Endothelial cell (in vitro differentiated cells): ENCODE measurements at places on chromosomes 16 and 17.
A peak's percentile ranks its signal among the peaks of the same experiment; 100 is the strongest.

DNA sequence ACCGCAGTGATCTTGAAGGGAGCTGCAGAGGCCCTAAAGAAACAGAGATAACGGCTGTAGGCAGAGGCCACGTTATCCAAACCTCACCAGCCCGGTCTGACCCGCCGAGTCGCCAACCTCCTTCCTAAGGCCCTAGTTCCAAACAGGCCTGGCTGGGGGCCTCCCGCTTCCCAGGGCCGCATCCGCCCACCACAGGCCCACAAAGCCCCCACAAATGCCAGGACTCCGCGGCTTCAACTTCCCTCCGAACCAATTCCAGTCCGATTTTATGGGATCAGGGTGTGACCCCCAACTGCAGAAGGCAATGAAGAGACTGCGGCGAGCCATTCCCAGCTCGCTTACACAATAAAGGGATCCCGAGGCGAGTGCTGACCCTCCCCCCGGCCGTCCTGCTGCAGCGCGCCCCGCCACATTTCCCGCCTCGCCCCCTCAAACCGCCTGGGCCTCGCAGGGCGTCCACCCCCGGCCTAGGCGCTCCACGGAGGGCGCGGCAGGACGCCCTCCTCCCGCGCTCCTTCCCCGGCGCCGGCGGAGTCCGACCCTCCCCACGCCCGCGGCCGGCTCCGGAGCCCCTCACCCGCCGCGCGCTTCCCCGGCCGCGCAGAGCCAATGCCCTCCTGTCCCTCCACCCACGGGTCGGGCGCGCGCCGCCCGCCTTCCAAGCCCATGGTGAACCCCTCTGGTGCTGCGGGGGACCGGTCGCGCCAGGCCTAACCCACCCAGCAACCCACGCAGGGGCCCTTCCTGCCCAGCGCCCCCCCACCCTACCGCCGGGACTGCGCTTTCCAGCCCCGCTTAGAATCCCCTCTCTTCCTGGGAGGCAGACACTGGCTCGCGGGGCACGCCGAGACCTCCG lies 926 bp downstream of the MYH10 start:
- peaks cover 5% of the 10 kb centered on the region for H3K36me3 ChIP-seq
- H3K4me1 ChIP-seq, result peaks cover 33% of the 10 kb centered on the region
- peak overlapping the region; percentile 98 for H3K4me3 ChIP-seq
- peak; percentile 47 for DNase-seq

DNA sequence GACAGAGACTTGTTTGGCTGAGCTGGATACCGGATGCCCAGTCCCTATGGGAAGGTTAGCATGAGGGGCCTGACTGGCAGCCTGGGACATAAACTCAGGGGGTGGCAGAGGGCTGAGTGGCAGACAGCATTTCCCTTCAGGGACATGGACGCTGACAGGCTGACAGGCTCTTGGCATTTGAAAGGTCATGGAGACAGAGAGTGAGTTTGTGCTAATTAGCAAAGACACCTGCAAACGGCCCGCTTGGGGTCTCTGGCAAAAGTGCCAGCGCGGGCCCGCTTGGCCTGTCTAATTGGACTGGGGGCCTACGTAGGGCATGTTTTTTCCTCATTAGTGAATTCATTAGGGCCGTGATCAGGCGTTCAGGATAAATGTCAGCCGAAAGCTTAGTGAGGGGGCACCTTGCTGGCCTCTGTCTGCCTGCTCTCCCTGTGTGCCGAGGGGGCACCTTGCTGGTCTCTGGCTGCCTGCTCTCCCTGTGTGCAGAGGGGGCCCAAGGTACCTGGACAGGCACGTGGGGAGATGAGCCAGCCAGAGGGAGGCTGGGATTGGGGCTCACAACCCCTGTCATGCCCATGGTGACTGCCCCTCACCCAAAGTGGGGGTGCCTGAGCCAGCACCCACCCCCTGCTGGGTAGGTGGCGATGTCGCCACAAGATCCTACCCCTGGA lies 7.7 kb downstream of the NECAB2 start:
- no peak for DNase-seq
- no peak overlapping the region for H3K27ac ChIP-seq
- no peaks in the 10 kb centered on the region for H3K4me1 ChIP-seq
- H3K36me3 ChIP-seq, result peaks cover 10% of the 10 kb centered on the region
- peaks cover 7% of the 10 kb centered on the region for H3K27me3 ChIP-seq

DNA sequence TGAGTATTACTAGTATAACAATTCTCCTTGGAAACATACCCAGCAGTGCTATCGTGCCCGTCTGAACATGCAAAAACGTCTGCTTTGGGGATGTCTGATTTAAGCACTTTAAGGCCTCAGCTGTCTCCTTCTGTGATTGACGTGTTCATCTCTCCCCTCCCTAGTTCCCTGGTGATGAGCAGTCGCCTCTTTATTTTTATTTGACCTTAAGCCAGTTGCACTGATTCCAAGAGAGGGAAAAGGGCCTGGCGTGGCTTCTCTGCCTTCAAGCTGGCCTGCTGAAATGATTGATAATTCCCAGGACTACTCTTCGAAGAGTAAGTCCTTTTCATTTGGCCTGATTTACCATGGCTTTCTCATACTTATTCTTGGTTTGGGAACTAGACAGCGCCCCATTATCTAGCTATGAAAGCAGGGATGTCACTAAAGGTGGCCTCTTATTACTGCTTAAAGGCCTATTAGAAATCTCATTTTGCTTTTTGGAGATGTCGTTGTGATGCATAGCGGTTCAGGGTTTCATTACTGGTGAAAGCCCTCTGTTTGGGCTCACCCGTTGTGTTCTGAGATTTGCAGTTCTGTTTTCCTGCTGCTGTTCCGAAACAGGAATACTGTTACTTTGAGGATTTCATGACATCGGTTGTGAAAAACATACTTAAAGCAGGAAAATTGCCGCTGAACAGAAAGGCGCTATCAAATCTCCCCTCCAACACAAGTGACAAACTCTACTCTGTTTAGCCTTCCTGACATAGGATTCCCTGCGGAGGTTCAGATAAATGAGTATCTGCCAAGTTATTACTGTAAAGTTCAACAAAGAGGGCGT lies 65.5 kb downstream of the IQCK start:
- H3K36me3 ChIP-seq, result no peaks in the 10 kb centered on the region
- H3K27me3 ChIP-seq, result peaks cover 3% of the 10 kb centered on the region
- H3K27ac ChIP-seq, result no peak overlapping the region
- H3K4me1 ChIP-seq, result peaks cover 4% of the 10 kb centered on the region

- H3K4me3 ChIP-seq, result no peak overlapping the region
- H3K4me1 ChIP-seq, result no peaks in the 10 kb centered on the region
- no peak overlapping the region for H3K27ac ChIP-seq
- H3K27me3 ChIP-seq, result peaks cover 3% of the 10 kb centered on the region
- no peaks in the 10 kb centered on the region for H3K36me3 ChIP-seq
Observed at GRCh38 chr17:33207231-33207630, 85.9 kb downstream of the ASIC2 start.

GRCh38 chr16:12547608-12547922 lies 256.1 kb downstream of the CPPED1 start:
- H3K4me3 ChIP-seq, result no peak overlapping the region
- H3K27ac ChIP-seq, result no peak overlapping the region
- peaks cover 1% of the 10 kb centered on the region for H3K27me3 ChIP-seq
- no peaks in the 10 kb centered on the region for H3K36me3 ChIP-seq
- H3K4me1 ChIP-seq, result peaks cover 3% of the 10 kb centered on the region

DNA sequence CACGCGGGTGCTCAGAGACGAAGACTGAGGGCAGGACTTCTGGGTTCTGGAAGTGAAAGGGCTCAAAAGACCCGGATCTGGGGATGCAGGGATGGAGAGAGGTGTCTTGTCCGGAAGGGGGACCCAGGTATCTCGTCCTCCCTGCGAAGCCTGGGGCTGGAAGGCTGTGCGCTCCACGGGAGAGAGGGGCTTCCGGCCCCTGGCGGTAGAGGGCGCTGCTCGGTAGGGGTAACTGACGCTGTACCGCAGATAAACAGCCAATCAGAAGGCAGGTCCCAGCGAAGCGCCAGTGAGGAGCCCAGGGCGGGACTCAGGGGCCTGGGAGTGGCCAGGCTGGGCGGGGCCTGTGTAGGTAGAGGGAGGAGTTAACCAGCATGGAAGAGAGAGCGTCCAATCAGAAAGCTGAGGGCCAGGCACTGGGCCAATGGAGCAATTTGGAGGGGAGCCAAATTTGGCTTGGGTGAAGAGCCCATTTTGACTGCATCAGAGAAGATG lies 804 bp downstream of the TGFB1I1 start:
- DNase-seq, result peak; percentile 64
- H3K27ac ChIP-seq, result peak overlapping the region; percentile 48
- H3K4me3 ChIP-seq, result peak overlapping the region; percentile 88

GRCh38 chr17:1260086-1260769 lies 10.0 kb upstream of the BHLHA9 start:
- no peak overlapping the region for H3K4me3 ChIP-seq
- H3K27me3 ChIP-seq, result peaks cover 11% of the 10 kb centered on the region
- H3K36me3 ChIP-seq, result no peaks in the 10 kb centered on the region
- DNase-seq, result no peak

DNA sequence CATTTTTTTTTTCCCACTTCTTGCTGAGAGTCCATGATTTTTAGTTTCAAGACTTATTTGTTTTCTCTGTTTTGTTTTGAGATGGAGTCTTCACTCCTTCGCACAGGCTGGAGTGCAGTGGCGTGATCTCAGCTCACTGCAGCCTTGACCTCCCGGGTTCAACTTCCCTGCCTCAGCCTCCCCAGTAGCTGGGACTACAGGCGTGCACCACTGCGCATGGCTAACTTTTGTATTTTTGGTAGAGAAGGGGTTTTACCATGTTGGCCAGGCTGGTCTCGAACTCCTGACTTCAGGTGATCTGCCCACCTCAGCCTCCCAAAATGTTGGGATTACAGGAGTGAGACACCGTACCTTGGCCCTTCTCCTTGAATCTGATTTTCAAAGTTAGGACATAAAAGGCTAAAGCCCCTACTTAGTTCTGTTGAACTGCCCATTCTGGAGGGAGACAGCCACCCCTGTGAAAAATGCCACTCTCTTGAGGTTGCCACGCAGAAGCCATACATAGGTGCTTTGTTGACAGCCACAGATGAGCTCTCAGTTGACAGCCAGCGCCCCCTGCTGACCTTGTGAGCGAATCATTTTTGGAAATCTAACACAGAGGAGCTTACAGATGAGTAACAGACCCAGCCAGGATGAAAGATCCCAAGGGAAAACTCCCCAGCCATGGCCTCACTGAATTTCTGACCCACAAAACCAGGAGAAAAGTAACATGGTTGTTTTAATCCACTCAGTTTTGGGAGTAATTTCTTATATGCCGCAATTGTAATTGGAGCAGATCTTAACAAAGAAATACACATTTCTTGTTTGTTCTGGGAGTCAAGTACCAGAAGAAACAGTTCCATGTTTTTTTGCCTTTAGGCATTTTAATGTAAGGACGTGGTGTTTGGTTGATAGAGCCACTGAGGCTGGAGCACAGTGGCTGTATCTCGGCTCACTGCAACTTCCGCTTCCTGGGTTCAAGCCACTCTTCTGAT lies 38.8 kb downstream of the PKD1L3 start:
- no peaks in the 10 kb centered on the region for H3K36me3 ChIP-seq
- no peak overlapping the region for H3K27ac ChIP-seq
- peaks cover 7% of the 10 kb centered on the region for H3K4me1 ChIP-seq
- DNase-seq, result peak; percentile 88

DNA sequence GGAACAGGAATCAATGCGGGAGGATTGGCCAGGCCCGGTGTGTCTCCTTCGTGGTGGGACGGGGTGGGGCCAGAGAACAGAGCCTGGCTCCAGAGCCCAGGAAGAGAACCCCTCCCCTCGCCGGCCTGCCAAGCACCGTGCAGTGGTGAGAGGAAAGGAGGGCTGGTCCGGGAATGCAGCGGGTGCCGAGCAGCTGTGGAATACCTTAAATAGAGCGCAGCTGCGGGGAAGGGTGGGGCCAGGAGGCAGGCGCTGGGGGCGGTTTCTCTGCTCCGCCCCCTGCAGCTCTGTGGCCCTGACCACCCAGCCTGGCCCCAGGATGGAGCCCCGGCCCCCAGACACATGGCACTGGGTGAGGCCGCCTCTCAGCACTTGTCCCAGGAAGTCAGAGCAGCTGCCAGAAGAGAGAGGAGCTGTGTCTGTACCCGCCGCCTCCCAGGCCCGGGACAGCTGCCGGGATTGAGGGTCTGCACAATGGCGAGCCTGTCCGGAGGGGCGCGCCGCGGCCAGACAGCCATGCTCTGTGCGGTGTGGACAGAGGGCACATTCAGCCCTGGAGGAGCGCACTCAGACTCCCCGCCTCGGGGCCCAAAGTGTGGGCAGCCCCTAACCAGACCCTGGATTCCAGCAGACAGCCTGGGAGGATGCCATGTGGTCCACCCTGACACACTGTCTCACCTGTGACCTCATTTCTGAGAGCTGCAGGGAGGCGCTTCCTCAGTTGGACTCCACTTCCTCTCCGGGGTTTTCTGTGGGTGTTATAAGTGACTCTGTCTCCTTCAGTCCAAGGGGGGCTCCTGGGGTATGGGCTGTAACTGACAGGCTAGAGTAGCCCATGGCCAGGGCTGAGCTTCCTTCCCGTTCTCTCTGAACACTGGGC lies 268.8 kb downstream of the SEC14L1 start:
- DNase-seq, result no peak
- peaks cover 14% of the 10 kb centered on the region for H3K27me3 ChIP-seq
- no peak overlapping the region for H3K27ac ChIP-seq
- H3K4me1 ChIP-seq, result peaks cover 31% of the 10 kb centered on the region
- H3K4me3 ChIP-seq, result no peak overlapping the region

DNA sequence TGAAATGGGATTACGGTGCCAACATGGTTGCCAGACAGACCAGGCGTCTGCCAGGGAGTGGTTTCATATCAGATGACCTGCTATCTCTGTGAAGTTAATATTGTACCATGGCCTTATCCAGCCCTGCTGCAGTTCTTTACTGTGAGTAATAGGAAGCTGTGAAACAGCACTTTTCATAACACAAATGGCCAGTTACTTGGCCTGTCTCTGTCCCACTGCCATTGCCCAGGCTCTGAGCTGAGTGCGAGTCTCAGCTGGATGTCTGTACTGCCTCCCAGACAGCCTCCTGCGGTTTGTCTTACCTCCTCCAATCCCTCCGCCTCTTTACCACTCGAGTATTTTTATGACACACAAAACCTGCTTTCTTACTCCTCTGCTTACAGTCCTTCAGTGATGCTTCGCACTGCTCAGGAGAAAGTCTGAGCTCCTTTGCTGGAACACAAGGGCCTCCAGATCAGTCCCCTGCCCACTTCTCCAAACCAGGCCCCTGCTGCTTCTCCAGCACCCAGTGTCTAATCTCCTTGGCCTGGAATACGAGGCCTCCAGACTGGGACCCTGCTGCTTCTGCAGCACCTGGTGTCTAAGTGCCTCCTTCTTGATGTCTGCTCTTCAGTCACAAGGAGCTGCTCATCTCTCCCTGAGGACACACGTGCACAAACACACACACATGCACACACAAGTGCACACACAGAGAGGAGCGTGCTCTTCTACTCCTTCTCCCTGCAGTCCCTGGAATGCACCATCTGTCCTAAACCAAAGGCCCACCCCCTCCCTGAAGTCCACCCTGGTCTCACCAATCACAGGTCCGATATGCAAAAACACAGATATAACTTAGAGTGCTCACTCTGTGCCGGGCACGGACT lies 17.1 kb upstream of the RHOT1 start:
- DNase-seq, result no peak
- H3K27ac ChIP-seq, result no peak overlapping the region
- H3K27me3 ChIP-seq, result no peaks in the 10 kb centered on the region
- no peaks in the 10 kb centered on the region for H3K4me1 ChIP-seq
- no peaks in the 10 kb centered on the region for H3K36me3 ChIP-seq

DNA sequence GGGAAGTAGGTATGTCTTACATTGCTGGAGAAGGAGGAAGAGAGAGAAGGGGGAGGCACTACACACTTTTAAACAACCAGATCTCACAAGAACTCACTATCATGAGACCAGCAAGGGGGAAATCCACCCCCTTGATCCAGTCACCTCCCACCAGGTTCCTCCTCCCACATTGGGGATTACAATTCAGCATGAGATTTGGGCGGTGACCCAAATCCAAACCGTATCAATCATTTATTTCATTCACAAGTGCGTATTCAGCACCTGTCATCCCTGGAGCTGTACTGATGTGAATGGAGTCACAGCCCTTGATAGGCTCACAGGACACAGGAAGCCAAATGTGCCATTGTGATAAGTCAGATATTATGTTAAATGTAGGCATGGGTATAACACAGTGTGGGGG lies 228.3 kb upstream of the HSBP1 start:
- H3K4me1 ChIP-seq, result no peaks in the 10 kb centered on the region
- H3K4me3 ChIP-seq, result no peak overlapping the region
- no peak overlapping the region for H3K27ac ChIP-seq
- DNase-seq, result no peak
